ENCODE measurements at places on chromosomes 2 and 18.

GRCh38 chr18:63859781-63860475, 27.6 kb upstream of the SERPINB2 start:
- DNase-seq, result no peak

DNA sequence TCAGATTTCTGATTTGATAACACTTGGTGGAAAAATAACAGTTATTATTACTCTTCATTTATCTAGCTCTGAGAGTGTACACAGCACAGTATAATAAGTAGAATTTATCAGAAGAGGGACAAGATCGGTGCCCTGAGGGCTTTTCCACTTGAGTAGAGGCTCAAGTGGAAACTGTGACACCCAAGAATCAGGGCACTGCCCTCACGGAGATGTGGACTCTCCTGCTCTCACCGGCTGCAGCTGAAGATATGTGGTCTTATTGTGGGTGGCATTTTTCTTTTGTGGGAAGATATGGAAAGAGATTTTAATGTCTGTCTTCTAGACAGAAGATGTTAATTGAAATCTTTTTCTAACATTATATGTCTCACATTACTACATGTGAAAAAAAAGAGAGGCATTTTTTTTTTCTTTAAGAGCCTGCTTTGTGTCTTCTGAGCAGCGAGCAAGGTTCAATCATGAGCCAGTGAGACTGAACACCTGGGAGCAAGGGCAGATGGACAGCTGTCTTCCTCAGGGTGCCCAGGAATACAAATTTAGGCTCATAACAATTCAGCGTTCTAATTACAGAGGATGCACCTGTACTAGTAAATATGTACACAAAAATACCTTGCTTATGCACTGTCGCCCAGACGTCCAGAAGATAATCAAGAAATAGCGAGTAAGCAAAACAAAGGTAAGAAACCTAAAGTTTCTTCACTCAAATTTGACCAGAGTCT, 1098.2 kb upstream of the FANCL start:
- no peak for DNase-seq

- no peak for DNase-seq
Observed at GRCh38 chr2:99485824-99486223, 4.0 kb downstream of the REV1 start.

GRCh38 chr2:207153266-207153975, 12.3 kb downstream of the KLF7 start:
- DNase-seq, result no peak

DNA sequence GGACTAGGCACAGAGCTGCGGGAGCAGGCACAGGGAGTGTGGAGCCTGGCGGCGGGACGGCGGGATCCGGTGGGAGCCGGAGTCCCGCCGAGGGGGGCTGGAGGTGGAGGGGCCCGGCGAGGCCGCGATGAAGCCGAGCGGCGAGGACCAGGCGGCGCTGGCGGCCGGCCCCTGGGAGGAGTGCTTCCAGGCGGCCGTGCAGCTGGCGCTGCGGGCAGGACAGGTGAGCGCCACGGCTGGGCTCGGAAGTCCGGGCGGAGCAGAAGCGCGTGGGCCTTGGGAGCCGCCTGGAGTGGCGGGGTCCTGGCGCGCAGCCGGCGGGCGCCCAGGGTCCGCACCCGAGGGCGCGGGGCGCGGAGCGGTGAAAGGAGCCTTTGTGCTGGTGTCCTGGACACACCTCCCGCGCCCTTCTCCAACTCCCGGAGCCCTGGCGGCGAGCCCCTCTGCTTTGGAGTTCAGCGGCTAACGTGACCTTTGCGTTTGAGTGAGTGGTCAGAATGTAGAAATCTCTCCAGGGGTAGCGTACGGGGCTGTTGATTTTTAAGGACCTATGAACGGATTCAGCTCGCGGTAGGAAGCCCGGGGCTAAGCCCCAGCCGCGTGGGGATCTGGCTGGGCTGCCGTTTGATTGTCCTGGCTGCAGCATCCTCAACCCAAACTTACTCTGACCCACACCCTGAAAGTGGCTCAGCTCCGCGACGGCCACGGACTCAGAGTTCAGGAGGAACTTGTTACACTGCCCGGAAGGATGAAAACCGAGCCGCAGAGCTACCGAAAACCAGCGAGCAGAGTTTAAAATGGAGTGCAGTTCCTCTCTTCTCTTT, 448 bp downstream of the IMPA2 start:
- peak; percentile 26 for DNase-seq

GRCh38 chr18:9838144-9838877, 47.5 kb upstream of the TXNDC2 start:
- no peak for DNase-seq

- DNase-seq, result no peak
Observed at GRCh38 chr2:177964892-177965291, 107.7 kb downstream of the PDE11A start.

- DNase-seq, result no peak
Observed at GRCh38 chr2:12607971-12608370, 108.8 kb upstream of the TRIB2 start.

- no peak for DNase-seq
Observed at GRCh38 chr2:36354811-36355150, 797 bp upstream of the CRIM1 start.

DNA sequence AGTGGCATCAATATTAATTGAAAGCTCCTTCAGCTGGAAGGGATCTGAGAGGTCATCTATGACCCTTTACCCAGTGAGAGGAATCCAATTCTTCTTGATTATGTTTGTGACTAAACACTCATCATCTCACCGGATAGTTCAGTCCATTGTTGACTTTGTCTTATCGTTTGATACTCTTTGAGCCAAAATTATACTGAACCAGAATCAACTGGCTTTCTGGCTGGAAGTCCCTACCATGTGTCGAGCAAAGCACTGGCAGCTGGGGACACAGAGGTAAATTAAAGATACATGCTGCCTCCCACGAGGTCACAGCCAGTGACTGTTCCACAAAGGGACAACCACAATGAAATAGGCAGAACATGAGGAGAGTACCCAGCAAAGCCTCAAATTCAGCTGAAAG, 91.4 kb upstream of the FHL2 start:
- DNase-seq, result no peak
